ENCODE measurements at places on chromosomes 3 and 15.

- no peak for DNase-seq
These were observed 127.9 kb downstream of the ROBO1 start for GRCh38 chr3:79639855-79640254.

- no peak for DNase-seq
These were observed 93.9 kb downstream of the ABHD5 start for GRCh38 chr3:43784640-43785011.

DNA sequence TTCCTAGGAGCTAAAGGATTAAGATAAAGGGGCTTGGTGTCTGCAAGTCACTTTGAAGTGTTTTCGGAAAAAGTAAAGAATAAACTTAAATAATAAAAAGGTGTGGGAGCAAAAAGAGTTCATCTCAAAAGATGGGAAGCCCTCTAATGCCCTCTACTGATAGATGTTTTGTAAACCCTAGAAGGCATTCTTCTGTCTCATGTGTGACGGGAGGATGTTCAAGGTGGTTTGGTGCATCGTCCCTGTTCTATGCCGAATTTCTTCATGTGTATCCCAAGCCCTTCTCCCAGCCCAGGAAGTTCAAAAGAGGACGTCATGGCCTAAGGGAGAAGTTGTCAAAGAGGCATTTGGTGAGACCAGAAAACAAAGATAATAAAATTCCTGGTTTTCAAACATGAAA lies 37.2 kb downstream of the CCK start:
- DNase-seq = no peak

- DNase-seq = no peak
These were observed 537.3 kb upstream of the SEMA6D start for GRCh38 chr15:47179988-47180387.

DNA sequence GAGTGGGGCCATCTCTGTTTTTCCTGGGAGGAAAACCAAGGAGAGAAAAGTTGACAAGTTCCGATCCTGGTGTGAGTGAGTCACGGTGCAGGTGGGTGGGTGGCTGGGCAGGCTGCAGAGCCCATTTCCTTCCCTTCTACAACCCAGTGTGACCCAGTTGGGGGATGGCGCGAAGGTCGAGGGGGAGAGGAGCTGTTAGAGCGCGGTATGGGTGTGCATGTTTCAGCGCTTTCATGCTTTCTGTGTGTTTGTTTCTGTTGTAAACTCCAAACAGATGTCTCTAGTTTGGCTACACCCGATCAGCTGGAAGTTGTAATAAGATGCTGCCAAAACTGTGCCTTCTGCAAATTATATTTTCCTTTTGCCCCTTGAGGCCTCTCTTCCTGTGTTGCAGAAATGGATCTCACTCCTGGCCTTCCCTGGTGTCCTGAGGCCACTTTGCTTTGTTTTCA lies 3.8 kb downstream of the FAM43A start:
- DNase-seq = no peak

DNA sequence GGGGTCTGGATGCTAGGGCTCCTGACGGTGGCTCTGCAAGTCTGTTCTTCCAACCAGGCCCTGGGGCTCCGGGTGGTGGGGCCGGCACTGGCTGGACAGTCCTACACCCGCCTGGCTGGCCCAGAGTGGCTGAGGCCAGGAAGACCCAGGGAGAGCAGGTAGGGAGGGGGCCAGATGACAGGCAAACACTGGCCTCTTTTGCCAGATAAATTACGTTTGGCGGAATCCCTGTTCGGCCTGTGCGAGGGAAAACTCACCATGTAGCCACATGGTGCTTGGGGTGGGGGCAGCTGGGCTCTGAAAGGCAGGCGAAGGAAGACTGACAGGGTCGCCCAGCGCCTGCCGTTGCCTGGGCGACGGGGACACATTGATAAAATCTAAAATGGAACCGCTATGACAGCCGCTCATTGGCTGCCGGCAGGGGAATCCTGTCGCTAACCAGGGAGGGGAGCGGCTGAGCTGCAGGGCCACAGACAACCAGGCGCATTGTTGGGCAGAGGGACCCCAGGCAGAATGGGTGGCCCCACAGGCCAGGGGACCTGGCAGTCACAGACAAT lies 30.4 kb downstream of the IQSEC1 start:
- no peak for DNase-seq

- no peak for DNase-seq
These were observed 11.8 kb downstream of the ANAPC13 start for GRCh38 chr3:134473868-134474546.

DNA sequence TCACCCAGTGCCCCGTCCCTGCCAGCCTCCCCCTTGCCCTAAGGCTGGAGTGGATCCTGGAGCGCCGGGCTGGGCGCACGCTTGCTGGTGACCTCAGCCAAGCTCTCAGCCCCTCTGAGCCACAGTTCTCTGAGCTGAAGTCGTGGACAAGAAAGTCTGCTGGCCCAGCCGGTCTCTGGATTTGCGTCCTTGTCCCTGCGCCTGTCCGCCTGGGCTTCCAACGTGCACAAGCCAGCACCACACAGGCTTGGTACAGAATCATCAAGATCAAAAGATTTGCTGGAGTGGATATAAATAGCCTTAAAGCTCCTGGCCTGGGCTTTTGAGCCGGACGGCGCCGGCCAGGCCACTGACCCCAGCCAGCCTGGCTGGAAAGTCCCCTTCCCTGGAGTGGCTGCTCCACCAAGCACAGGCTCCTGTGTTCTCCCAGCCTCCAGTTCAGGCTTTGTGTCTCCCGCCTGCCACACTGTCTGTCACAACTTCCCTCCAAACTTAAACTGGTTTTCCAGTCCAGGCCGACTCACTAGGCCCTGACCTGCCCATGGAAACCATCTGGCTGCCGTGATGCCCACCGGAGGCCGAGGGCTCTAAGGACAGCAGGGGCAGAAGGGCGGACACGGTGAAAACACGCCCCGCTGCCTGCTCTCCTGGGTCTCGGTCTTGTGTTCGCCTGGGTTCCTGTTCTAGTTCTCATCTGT lies 156.2 kb downstream of the NUP210 start:
- no peak for DNase-seq

DNA sequence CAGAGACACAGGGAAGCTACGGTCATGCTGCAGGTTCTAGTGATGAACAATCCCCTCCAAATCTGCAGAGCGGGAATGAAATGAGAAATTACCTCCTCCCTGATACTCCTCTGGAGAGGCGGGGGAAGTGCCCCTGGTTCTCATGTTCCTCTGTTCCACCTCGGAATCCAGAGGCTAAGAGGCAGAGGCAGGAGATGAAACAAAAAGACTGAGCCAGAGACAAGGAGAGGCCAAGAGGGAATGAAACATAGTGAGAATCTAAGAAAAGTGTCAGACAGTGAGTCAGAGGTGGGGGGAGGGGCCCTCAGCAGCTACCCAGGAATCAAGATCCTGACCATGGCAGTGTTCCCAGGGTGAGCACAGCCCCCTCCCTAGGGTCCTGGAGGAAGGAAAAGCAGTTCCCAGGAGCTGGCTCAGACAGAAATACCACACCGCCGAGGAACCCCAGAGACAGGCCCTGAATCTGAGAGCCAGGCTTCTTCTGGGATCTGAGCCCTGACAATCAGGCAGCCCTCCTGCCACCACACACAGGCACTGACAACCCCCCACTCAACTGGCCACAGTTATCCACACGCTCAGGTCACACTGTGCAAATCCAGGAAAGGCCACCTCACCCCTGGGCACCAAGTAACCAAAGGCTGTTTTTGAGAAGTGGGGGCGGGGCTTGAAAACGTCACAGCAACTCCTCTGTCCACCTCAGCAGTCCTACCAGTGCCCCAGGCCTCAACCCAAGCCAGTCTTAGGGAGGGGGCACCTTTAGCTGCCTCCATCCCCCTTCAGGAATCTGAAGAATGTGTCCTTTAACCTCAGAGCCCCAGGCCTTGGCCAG lies 2.4 kb downstream of the CSRNP1 start:
- peak; percentile 93 for DNase-seq

DNA sequence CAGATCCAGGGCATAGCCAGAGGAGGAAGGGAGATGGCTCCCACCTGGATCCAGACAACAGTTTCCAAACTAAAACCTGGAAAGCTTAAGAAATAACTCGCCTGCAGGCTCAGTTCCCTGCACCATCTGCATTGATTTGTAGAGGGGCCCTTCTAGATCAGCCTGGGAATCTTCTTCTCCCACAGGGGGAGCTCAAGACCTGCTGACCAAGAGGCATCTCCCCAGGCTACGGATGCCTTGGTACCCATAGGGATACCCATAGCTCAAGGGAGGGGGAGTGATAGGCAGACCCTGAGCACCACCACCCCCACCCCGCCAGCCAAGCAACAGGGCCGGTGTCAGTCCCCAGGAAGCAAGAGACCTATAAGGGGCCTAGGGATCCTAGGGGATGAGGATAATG lies 28.0 kb upstream of the DCLK3 start:
- no peak for DNase-seq

- DNase-seq = no peak
These were observed 101.2 kb downstream of the SCN11A start for GRCh38 chr3:38950581-38950980.

DNA sequence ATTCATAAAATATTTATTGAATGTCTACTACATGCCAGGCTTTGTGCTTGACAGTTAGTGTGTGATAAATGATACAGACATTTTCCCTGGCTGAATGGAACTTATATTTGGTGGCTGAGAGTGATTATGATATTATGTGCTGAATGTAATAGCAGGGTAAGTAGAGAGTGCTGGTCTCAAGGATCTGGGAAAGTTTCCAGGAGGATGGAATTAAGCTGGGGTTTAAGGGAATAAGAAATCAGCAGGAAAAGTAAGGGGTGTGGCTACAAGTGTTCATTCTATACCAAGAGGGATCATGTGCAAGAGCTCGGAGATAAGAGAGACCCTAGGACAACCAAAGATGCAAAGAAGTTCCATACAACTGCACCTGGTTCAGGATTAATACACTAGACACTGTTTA lies 500.1 kb upstream of the CFAP20DC start:
- no peak for DNase-seq

DNA sequence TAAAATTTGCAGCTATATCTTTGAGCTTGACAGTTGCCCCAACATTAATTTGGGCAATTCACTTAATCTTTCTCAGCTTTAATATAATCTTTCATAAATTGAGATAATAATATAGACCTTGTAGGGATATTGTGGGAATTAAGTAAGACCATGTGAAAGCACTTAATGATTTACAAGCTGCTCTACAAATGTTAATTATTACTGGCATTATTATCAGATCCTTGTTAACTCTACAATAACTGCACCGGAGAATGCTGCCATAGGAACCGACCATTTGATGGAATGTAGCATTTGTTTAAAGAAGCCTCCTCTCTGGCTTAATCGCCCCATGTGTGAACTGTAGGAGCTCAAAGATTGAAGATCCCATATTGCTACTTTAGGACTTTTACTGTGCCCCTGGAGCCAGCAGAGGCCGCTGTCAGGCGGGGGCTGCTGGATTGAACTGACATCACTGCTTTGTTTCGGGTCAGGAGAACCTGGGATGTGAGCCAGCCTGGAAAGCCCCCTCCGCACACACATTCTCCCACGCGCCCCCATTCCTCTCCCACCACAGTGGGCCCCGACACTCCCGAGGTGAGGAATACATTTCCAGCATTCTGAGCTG lies 154.2 kb upstream of the TNIK start:
- no peak for DNase-seq

- DNase-seq = peak; percentile 41
These were observed 86.0 kb upstream of the VGLL3 start for GRCh38 chr3:87076946-87077345.

DNA sequence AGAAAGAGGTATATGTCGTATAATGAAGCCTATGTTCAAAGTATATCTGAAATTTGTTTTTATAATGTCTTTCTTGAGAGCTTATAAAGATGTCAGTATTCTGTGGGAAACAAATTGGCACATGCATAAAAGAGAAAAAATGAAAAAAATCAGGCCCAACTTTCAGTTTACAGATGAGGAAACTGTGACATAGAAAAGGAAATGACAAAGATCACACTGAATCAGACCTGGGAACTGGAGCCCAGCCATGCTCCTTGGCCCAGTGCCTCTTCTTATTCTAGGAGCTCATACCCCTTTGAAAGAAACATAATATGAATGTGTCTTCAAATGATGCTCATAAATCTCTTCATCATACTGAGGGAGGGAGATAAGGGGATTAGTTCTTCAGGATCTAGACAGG lies 48.4 kb downstream of the TMEM44 start:
- no peak for DNase-seq

GRCh38 chr3:107216711-107217110 lies 160.5 kb upstream of the CCDC54 start:
- DNase-seq = no peak

DNA sequence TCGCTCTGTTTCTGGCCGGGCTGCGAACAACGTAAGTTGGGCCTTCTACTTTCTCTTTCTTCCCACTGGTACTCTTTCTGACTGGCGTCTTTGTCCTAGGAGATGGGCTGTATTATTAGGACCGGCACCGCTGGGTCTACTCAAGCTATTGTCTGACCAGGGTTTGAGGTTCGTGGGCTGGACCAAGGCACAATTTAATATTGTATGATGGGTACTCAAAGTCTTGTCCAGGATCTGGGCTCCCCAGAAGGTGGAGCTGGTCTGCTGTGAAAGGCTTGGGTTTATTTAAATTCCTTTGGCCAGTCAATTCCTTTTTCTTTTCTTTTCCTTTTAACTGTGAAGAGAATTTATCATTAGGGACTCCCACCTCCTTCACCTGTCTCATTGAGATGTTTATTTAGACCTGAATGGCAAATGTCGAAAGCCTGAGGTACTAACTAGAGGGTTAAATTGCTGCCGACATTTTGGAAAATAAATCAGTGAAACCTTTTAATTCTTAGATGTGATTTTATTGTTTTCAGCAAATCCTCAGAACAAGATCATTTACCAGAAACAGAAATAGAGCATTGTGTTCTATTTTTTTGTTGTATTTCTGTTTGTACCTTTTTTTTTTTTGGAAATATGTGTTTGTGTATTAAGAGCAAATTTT lies 410 bp downstream of the LRRC49 start:
- no peak for DNase-seq

GRCh38 chr15:59904450-59905135 lies 99.5 kb upstream of the FOXB1 start:
- DNase-seq = no peak

DNA sequence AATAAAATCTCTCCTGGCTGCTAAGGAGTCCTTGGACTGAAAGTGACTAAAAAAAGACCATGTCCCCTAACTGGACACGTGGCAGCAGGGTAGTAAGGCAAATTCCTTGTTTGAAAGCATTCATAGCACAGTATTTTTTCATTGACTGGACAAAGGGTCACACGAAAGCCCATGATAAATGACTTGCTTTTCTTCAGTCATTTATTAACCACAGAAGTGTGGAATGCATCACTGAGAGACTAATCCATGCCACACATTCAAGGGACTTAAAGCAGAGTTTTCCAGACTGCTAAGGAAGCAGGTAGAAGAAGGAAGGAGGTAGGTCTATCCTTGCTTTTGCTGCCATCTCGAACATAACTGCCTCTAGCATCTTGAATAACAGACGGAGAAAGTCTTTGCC lies 31.2 kb downstream of the CASR start:
- DNase-seq = peak; percentile 26

GRCh38 chr15:98443526-98443925 lies 204.8 kb upstream of the IGF1R start:
- no peak for DNase-seq

GRCh38 chr3:69235882-69236281 lies 113.5 kb upstream of the LMOD3 start:
- no peak for DNase-seq

- DNase-seq = no peak
These were observed 124.4 kb downstream of the B3GALNT1 start for GRCh38 chr3:160980740-160981139.
